ENCODE measurements at places on chromosomes 7 and 10.

GRCh38 chr10:14683256-14683655 is 91.4 kb downstream of the FAM107B start:
- DNase-seq = no peak

DNA sequence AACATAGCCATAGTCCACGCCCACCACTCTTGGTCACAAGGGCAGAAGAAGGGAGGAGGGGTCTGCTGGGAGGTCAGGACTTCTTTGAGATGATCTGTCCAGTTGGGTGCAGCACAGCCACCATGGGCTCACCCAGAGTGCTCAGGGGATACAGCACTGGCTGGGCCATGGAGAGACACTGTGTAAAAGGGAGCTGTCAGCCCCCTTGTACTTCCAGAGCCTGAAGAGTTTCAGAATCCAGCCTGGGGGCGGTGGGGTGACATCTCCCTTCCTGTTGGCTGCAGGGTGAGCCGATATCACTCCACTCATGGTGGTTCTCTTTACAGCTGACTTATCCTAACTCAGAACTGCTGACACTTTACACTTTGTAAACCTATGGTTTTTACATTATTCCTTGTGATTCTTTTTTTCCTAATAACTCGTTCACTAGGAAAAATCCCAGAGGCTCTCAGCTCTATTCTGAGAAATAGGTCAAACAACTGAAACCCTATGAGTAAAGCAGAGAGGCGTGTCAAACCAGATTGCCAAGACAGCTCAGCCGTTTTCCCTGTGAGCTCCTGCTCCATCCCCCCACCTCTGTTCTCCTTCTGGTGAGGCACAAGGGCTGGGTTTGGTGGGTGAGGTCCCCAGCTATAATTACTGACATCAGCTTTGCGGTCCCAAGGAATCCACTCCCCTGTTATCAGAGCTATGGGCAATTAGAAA is 3.2 kb upstream of the MRPS24 start:
- DNase-seq = no peak

DNA sequence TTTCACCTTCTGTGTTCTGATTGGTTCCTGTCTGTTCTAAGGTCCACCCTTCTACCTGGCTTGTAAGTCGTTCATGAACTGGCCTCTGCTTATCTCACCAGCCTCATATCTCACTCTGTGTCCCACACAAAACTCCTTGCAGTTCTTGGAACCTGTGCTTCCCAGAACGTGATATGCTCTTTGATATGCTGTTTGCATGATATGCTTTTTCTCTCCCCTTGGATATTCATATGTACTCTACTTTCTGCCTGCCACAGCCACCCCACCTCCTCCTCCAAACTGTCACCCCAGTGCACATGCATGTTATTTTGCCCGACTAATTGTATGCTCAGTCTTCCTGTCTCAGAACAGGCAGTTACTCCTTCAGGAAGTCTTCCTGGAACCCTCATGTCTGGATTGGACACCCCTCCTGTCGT is 1.9 kb upstream of the ITPRIP start:
- DNase-seq = no peak

DNA sequence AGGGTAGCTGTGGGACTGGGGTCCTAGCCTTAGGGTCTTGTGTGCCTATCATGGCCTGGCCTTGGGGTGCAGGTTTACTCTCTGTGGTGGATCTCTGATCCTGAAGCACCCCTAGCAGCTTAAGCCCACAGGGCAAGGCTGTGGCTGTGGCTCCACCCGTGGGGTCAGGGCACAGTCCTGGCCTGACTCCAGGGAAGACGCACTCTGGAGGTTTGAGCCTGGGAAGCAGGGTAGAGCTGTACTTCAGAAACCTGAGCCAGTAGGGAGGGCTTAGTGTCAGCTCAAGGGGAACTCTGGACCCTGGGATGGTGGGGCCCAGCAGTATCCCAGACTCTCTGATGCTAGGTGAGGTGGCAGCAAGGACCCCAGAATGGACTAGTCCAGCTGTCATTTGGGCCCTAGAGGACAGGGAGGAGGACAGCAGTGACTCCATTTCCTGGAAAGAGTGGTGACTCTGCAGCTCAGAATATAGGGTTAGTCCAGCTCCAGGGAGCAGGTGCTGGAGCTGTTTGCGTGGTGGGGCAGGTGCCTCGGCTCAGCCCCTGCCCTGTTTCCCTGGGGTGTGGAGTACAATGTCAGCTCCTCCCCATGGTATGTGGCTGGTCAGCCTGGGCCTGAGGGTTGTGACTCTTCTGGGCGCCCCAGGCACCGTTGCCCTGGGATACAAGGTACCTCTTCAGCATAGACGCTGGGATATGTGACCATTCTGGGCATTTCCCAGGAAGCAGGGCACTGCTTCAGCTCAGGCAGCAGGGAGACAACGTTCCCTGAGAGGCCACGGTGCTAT is 15.8 kb downstream of the GTPBP4 start:
- no peak for DNase-seq

DNA sequence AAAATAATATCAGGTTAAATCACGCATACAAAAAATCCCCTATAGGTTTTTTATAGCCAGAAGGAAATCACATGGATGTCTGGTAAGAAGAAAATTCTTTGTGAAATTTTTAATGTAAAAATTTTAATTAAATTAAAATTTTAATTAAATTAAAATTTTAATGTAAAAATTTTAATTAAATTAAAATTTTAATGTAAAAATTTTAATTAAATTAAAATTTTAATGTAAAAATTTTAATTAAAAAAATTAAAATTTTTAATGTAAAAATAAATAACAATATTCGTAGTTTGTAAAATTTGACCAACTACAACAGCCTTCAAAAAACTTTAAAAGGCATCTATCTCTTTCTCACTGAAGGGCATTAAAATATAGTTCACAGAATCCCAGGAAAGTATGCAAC is 61.5 kb downstream of the CTTNBP2 start:
- no peak for DNase-seq

Data from stimulated activated CD4-positive, alpha-beta T cell treated with anti-CD3 and anti-CD28 coated beads, Interleukin-1b, Interleukin-23, amount 100 ng/mL, for 1 hour (primary cell).